Activated naive CD8-positive, alpha-beta T cell treated with anti-CD3 and anti-CD28 coated beads for 36 hours (primary cell): ENCODE measurements at places on chromosomes 7 and 10. TPM values are rescaled to one million over a fixed set of nuclear protein-coding genes. Genes with fewer than 3 reads are reported as not detected.

EPO gene
- total RNA-seq: not detected

SPDYE6 gene
- not detected for total RNA-seq

OR2A1 gene
- not detected for total RNA-seq

ASAH2B gene
- total RNA-seq: 8.9 TPM

SLC13A1 gene
- not detected for total RNA-seq

C7orf33 gene
- not detected for total RNA-seq

EN2 gene
- total RNA-seq: not detected

DNAJC1 gene
- total RNA-seq: 26.9 TPM

- H3K4me3 ChIP-seq: no peak overlapping the region
- peaks cover 18% of the 10 kb centered on the region for H3K36me3 ChIP-seq
These were observed 51.2 kb upstream of the LRRC4 start for GRCh38 chr7:128082431-128082830.

DNA sequence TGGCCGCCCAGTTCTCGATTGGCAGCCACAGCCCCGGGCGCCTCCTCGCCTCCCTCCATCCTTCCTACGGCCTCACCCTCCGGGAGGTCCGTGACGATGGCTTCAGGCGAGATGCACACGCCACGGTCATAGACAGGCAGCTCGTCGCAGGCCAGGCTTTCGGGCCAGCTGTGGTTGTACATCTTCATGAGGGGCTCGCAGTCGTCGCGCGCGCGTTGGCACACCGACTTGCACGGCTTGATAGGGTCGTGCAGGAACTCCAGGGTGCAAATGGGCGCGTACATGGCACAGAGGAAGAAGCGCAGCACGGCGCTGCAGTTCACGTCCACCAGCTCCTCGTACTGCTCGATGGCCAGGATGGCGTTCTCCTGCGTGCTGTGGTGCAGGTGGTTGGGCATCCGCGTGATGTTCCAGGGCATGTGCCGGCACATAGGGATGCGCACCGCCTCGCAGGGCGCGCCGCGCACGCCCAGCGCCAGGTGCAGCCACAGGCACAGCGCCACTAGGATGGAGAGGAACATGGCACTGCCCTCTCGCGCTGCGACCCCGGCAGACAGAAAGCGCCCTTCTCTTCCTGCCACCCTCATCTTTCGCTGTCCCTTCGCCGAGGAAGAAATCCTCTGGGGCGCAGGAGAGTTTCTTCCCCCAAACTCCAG, 472 bp downstream of the SFRP4 start:
- H3K27me3 ChIP-seq: peaks cover 81% of the 10 kb centered on the region
- no peak for DNase-seq
- H3K27ac ChIP-seq: no peak overlapping the region
- peaks cover 14% of the 10 kb centered on the region for H3K4me1 ChIP-seq
- H3K4me3 ChIP-seq: peak overlapping the region; percentile 30
- H3K36me3 ChIP-seq: no peaks in the 10 kb centered on the region

GRCh38 chr7:716636-717035, 9.9 kb upstream of the DNAAF5 start:
- H3K4me3 ChIP-seq: no peak overlapping the region
- peaks cover 37% of the 10 kb centered on the region for H3K36me3 ChIP-seq
- H3K27ac ChIP-seq: no peak overlapping the region
- no peak for DNase-seq

- no peak overlapping the region for H3K4me3 ChIP-seq
- H3K27me3 ChIP-seq: no peaks in the 10 kb centered on the region
- H3K27ac ChIP-seq: no peak overlapping the region
These were observed 343.0 kb downstream of the GLRX3 start for GRCh38 chr10:130479146-130479545.

- peaks cover 7% of the 10 kb centered on the region for H3K27me3 ChIP-seq
- DNase-seq: no peak
- no peaks in the 10 kb centered on the region for H3K36me3 ChIP-seq
- no peak overlapping the region for H3K27ac ChIP-seq
- H3K4me1 ChIP-seq: no peaks in the 10 kb centered on the region
These were observed 18.5 kb downstream of the DIP2C start for GRCh38 chr10:670990-671389.

DNA sequence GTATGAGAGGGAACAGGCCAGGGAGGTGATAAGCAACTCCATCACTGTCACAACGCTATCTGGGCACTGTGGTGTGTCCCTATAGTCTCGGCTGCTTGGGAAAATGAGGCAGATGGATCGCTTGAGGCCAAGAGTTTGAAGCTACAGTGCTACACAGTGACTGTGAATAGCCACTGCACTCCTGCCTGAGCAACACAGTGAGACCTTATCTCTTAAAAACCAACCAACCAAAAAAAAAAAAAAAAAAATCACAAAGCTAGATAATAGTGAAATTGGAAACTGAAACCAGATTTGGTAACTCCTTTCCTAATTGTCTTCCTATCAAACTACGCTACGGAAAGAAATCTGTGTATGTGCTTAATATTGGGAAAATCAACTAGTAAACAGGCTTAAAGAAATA, 14.1 kb downstream of the MICU1 start:
- H3K4me1 ChIP-seq: peaks cover 18% of the 10 kb centered on the region
- no peaks in the 10 kb centered on the region for H3K27me3 ChIP-seq
- no peak overlapping the region for H3K27ac ChIP-seq
- no peak overlapping the region for H3K4me3 ChIP-seq
- DNase-seq: no peak

DNA sequence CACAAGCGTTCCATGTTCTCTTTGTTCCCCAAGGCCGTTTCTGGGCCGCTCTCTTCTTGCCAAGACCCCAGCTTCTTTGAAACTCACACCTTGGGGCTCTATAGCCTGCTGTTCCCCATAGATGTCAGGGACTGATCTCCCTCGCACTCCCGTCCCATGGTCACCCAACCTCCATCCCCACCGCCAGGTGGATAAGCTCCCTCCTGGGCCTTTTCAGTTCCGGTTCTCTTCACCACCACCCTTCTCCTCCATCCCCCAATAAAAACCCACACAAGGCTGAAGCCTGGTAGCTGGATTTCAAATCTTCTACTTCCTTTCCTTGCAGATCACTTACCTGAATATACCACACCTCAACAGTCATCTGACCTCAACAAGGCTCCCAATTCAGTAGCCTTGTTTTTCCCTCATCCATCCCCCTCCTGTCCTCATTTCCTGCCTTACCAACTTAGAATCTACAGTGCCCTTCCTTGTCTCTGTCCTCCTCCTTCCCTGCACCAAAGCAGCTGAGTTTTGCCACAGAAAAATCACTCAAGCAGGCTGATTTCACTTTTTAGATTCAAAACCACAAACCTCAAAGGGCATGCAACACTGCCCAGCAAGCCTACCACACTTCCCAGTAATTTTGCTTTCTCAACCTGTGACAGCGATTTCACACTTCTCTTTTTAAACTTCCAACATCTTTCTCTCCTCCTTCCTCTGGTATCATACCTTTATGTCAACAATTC, 7.7 kb downstream of the SLC37A3 start:
- no peaks in the 10 kb centered on the region for H3K27me3 ChIP-seq
- H3K36me3 ChIP-seq: peaks cover 12% of the 10 kb centered on the region
- H3K4me3 ChIP-seq: no peak overlapping the region
- peaks cover 1% of the 10 kb centered on the region for H3K4me1 ChIP-seq
- DNase-seq: no peak

DNA sequence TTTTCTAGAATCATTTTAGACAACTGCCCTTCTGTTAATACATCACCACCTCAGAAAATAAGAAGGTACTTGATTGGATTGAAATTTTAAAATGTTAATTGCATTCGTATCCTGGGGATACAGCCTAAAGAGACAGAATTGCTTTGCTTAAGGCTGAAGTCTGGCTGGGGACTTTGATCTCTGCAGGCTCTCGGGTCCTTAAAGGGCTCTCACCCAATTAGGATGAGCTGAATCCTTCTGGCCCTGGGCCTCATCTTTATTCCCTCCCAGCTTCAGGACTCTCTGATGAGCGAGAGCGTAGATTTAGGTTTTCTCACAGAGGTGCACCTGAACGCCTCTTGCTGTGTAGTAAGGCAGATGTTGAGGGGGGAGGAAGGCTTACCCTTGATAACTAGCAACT, 475.3 kb upstream of the C7orf33 start:
- H3K27me3 ChIP-seq: no peaks in the 10 kb centered on the region
- H3K27ac ChIP-seq: no peak overlapping the region
- DNase-seq: no peak
